ENCODE measurements at places on chromosomes 2 and 18. TPM values are rescaled to one million over a fixed set of nuclear protein-coding genes. Genes with fewer than 3 reads are reported as not detected.

GRCh38 chr2:113278742-113279139, at the start of gene PAX8:
Gene PAX8 (minus strand): TSS chr2:113278921. CDS start chr2:113278394, 527 bp downstream.
- no peak for DNase-seq

TUBB8B gene
- polyA plus RNA-seq: 0.88 TPM

KCNK3 gene
- polyA plus RNA-seq: 325 TPM

MAB21L4 gene
- polyA plus RNA-seq: 0.10 TPM

ACMSD gene
- polyA plus RNA-seq: not detected

CYRIA gene
- 5.7 TPM for polyA plus RNA-seq
